Hippocampal formation (tissue), 2 donors: ENCODE measurements at places on chromosomes 3 and 15.

DNA sequence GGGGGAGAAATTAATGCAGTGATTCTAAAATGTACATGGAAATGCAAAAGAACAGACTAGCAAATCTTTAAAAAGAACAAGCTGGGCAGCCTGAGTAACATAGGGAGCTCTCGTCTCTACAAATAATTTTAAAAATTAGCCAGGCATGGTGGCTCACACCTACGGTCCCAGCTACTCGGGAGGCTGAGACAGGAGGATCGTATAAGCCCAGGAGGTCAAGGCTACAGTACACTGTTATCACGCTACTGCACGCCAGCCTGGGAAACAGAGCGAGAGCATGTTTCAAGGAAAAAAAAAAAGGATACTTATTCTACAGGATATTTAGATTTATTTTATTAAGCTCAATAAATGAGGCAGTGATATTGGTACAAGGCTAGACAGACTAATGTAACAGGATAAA is 40.9 kb downstream of the STAG1 start:
- DNase-seq = no peak

DNA sequence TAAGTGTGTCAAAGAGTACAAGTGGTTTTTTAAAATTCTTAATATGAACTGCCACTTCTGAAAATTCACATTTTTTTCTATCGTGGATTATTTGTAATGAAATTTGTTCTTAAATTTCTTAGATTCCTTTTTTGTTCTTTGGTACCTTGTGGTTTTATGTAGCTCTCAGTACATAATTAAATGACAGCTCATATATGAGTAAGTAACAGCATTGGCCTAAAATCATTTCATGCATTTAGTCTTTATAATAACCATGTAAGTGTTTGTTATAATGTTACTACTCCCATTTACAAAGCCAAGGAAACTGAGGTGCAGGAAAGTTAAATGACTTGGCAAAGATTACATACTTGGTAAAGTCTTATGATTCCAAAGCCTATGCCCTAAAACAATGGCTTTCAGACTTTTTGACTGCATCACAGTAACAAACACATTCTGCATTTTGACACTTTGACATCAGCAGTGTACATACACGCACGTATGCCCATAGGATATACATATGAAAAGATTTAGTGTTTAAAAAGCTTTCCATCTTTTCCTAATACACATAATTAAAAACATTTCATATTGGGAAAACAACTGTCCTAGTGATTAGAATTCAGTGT is 14.9 kb downstream of the SPRED1 start:
- no peak for DNase-seq

- DNase-seq = no peak
Measured at GRCh38 chr15:39251413-39252133, 329.3 kb upstream of the THBS1 start.

DNA sequence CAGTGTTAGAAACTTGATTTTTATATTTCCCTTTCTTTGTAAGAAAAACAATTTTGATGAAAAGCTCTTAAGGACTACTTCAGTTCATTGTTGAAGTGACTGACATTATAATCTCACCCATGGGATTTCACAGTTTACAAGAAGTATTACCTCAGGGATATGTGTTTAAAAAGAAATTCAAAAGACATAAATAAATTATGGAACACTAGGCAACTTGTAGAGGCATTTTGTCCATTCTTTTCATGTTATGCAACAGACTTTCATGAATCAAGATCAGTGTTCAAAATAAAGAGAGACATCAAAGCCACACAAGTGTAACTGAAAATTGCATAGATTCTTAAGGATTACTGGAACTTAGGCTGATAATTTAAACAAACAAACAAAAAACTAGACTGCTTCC is 196.8 kb upstream of the AGTR1 start:
- DNase-seq = no peak

DNA sequence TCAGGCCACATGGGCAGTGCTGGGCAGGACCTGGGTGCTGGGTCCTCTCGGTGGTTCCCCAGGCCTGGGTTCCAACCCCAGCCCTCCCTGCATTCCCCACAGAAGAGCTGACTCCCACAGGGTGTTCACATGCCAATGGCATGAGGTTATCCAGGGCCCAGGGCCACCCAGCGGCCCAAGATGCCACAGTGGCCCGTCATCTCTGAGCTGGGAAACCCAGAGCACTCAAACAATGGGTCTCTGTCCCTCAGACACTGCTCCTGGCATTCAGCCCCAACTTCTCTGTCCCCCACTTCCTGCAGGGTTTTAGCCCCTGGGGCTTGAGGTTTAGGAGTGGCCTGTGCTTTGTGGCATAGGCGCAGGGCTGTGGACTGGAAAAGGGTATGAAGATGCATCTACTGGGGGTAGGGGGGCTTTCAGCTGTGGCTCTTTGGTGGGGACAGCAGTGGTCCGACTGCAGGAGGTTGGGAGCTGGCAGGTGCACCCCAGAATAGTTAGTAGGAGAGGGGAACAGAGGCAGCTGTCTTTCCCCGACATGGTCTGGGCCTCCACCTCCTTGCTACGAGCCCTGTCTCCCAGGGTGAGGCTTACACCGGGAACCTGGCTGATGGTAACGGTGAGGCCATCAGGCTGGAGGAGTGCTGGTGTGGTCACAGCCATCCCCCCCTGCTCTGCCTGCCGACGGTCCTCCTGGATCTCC is 1.7 kb downstream of the CCDC9B start:
- DNase-seq = peak; percentile 66

- DNase-seq = no peak
Measured at GRCh38 chr15:70053716-70054229, 43.9 kb downstream of the TLE3 start.

- DNase-seq = no peak
Measured at GRCh38 chr3:42023380-42023779, 61.5 kb upstream of the ULK4 start.

DNA sequence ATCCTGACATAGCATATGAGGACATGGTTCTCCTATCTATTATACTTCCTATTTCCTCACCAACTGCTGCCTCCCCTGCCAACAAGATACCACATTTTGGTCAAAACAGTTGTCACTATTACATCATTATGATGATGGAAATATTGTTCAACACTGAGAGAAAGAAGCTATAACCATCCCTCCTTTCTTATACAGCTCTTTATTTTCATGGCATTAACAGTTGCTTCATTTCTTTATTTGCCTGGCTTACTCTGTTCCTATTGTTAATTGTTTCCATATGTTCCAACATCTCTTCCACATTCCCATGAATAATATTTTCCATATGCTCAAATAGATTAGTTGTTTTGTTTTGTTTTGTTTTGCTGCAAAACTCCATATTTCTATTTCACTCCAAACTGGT is 40.8 kb upstream of the FILIP1L start:
- no peak for DNase-seq

DNA sequence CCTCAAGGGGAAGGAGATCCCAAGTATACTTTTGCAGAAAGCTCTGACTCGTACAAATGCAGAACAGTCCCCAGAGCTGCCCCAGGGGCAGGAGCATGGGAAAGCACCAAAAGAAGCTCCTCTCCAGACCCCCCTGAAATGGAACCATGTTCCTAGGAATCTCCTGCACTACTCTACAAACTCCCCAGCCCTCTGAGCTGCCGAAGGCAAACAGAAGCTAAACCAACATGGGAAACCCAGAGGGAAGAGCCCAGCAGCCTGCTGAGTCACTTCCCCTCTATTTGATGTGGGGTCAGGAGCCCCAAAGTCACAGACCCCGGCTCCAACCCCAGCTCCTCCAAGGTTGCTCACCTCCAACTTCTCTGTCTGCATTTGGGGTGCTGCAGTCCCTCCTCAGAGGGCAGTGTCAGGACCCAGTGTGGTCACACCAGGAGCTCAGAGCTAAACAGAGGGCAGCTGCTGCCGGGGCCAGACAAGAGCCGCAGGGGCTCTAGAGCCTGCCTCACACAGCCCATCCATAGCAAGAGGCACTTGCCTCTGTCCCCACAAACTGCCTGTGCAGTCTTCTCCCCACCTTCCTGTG is 3.8 kb upstream of the PLXNA1 start:
- no peak for DNase-seq
